Stimulated activated CD8-positive, alpha-beta memory T cell treated with anti-CD3 and anti-CD28 coated beads, Interleukin-4, amount 100 ng/mL, for 1 hour (primary cell): ENCODE measurements at places on chromosomes 7 and 10.

DNA sequence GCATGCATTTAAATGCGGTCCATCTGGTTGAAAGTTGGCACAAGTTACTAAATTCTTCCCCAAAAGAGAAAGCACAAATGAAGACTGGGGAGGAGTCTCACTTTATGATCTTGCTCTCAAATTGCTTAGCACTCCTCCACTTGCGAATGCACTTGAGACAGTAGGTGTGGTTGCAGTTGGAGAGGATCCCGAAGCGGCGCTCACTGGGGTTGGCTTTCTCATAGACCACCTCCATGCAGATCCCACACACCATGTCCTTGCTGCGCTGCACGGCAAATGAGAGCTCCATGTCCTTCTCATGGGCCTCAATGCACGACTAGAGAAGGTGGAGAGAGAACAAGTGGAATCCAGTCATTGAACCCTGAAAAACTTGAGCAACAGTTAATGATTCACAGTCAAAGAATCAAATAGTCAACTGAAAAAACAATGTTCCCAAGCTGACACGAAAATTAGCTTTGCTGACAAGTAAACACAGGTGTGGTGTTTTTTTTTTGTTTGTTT lies 22.7 kb downstream of the MKRN1 start:
- no peak for DNase-seq

DNA sequence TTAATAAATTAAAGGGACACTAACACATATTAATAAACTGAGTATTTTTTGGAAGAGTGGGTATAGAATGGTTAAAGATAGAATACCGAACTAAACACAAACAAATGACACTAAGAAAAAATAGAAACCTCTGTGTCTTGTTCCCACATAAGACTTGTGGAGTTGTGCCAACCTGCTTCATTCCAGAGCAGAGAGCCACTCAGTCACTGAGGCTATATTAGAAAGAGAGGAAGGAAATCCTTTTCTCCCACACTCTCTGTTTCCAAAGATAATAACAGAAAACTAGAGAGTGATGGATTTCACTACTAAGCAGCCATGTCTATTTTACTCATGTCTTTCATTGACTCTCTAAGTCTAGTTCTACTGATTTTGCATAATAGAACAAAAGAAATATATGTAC lies 26.0 kb downstream of the CTNNA3 start:
- DNase-seq: no peak

GRCh38 chr10:128686630-128687278 lies 560.5 kb upstream of the MKI67 start:
- no peak for DNase-seq

DNA sequence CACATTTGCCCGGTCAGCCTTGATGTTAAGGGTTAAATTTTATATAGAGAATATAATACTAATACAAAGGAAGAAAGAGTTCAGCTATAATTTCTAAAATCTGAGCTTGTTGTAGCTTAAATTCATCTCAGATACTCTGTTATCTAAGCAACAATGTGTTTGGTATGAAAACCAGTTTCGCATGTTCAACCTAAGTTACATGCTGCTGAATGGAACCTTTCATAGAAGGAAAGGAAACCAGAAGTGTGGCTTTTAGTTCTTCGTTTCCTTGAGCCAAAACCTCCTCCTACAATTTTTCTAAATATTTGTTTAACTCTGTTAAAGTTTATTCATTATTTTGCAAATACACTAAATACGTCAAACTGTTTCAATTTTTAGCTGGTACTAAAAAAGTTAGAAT lies 18.5 kb downstream of the AGR2 start:
- no peak for DNase-seq

DNA sequence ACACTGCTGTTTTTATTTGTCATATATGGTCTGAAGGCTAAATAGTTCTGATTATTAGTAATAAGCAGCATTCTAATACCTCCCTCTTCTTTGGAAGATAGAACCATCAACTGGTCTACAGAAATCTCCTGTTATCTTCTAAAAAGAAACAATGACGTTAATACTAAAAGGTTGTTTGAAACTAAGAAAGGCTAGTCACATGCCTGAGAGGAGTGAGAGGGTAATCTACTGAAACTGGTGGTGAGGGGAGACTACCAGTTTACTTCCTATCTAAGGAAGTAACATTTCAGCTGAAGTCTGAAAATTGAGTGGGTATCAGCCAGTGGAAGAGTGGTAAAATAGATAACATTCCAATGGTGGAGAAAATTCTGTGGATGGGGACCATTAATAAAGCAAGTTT lies 48.4 kb downstream of the FGFBP3 start:
- no peak for DNase-seq

- no peak for DNase-seq
Measured at GRCh38 chr7:1434165-1434718, 25.0 kb downstream of the MICALL2 start.

DNA sequence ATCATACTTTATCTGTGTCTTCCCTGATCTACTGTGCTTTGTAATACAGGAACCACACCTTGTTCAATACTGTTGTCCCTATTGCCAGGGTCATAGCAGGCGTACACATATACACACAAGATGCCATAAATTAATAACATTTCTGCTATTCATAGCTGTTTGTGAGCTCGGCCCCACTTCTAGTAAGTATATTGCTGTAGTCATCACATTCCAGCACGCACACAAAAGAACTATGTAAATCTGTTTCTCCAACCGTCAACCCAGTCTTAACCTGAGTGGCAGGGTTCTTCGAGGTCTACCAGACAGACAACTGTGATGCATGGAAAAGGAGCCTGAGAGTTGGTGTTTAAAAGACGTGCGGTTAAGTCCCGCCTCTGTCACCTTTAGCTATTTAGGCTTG lies 5.7 kb upstream of the CACNB2 start:
- no peak for DNase-seq

DNA sequence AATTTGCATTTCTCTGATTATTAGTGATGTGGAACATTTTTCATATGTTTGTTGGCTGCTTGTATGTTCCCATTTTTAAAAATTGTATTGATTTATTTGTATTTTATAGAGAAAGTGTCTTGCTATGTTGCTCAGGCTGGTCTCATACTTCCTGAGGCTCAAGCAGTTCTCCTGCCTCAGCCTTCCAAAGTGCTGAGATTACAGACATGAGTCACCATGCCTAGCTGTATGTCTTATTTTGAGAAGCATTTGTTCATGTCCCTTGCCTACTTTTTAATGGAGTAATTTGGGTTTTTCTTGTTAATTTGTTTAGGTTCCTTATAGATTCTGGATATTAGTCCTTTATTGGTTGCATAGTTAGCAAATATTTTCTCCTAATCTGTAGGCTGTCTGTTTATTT lies 214.2 kb upstream of the KAT6B start:
- no peak for DNase-seq

DNA sequence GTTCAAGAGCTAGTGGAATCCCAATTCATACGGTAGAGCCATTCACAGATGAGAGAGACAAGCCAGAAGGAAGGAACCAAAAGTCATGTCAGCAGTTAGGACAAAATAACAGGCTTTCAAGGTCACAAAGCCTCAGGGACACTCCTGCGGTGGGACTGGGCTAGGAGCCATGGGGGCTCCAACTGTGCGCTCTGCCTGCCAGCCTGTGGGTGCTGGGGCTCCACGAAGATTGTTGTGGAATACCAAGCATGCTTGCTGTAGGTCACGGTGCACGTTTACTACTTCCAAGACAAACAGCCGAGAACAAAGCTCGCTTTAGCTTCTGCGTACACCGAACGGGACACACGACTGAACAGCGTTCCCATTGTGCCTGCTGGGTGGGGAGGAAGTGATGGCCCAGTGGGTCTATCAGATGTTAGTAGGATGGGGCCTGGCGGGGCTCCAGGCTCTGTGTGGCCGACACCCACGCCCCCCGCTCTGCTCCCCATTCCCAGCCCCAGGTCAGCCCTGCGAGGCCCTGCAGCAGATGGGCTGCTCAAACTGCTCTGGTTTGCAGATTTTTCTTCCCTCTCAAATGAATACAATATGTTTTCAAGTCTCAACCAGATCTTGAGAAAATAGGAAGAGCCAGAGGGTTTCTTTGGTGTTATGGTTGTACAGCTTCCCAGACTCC lies 158.9 kb downstream of the EGFR start:
- no peak for DNase-seq

DNA sequence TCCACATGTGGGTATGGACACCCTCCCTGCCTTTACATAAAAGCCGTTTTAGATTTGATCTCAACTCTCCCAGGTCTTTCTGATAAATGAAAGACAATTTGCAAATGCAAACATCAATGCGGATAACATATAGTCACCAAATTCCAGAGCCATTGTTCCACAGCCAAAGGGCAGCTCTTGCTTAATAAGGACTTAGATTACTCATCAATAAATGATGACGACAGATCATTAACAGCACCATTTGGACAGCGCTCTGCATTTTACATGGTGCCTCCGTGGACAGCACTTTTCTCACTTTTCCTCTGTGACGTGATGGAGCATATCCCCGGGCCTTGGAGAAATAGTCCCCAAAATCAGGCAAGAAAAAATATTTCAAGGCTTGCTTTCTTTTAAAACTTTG lies 370.3 kb upstream of the CELF2 start:
- DNase-seq: no peak

DNA sequence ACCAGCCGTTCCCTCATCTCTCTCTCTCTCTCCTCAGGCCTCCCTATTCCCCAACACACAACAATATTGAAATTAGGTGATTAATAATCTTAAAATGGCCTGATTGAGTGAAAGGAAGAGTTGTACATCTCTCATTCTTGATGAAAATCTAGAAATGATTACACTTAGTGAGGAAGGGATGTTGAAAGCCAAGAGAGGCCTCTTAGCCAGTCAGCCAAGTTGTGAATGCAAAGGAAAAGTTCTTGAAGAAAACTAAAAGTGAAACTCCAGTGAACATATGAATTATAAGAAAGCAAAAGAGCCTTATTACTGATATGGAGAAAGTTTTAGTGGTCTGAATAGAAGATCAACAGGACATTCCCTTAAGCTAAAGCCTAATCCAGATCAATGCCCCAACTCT lies 695.1 kb downstream of the GRID1 start:
- no peak for DNase-seq

- DNase-seq: no peak
Measured at GRCh38 chr7:2379821-2380450, 23.5 kb upstream of the CHST12 start.
